ENCODE measurements at places on chromosomes 2 and 18.

- no peak for DNase-seq
Observed at GRCh38 chr2:190023860-190024259, 38.7 kb downstream of the MSTN start.

- DNase-seq: no peak
Observed at GRCh38 chr2:240917009-240917683, 11.0 kb downstream of the CROCC2 start.

DNA sequence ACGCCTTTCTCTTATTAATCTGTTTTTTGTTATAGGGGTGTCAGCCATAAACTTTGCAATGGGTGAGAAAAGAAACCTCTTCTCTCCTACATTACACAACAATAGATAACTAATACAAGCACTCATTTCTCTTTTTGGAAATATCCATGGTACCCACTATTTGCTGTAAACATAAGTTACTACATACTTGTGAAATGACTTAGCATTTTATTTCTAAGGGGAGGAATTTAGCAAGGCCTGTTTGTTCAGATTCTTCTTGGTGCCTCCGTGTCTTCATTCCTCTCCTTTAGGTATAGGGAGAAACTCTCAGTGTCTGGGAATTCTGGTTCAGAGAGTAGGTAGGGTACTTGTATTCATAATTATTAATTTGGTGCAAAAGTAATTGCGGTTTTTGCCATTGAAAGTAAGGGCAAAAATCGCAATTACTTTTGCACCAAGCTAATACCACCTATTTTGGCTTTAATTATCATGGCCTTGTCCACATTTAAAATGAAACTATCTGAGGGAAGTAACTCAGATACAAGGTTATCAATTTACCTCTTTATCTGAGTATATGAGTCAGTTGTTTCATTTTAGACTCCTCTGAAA is 134.8 kb downstream of the MREG start:
- no peak for DNase-seq

- DNase-seq: no peak
Observed at GRCh38 chr2:95372216-95372829, 30.2 kb upstream of the FAHD2A start.

- peak; percentile 50 for DNase-seq
Observed at GRCh38 chr18:5238371-5238976, 41.4 kb upstream of the AKAIN1 start.

- DNase-seq: no peak
Observed at GRCh38 chr2:117980783-117981676, 32.8 kb downstream of the CCDC93 start.

Data from activated CD4-positive, alpha-beta T cell treated with anti-CD3 and anti-CD28 coated beads for 4 hours (primary cell).